ENCODE measurements at places on chromosomes 13 and 19.
A peak's percentile ranks its signal among the peaks of the same experiment; 100 is the strongest.

DNA sequence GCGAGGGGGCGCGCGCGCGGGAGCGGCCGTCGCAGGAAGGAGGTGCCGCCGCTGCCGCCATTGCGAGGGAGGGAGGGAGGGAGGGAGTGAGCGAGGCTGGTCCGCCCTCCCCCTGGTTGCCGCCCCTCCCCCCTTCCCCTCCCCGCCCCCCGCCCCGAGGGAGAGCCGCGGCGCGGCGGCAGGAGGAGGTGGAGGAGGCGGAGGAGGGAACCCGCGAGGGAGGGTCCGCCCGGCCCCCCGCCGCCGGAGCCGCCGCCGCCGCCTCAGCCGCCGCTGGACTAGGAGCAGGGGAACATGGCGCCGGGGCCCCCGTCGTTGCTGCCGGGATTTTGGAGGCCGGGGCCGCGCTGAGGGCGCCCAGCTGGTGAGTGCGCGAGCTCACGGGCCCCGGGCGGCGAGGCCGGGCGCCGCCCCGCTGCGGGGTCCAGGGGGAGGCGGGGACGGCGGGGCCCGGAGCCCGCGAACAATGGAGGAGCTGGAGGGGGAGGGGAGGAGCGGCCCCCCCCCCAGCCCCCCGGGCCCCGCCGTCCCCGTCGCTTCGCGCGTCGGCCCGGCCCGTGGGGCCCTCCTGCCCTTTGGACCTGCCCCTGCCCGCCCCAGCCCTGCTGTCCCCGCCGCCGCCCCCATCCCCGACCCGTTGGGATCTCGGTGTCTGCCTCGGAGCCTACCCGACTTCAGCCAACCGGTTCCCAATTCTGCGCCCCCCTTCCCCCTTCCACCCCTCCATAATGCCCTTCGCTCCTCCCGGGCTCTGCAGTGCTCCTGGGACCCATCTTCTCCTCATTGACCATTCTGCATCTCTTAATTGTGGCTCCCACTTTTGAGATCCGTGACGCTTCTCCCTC is at the start of gene ARHGAP35:
Gene ARHGAP35 (plus strand): TSS at position 152 of the 845 bp plus-strand sequence. CDS start 57,679 bp downstream, outside the sequence.
- no peak for DNase-seq

- no peak for DNase-seq
Measured at GRCh38 chr13:34793301-34793700, 148.8 kb upstream of the NBEA start.

GRCh38 chr13:23203516-23203915 is 22.7 kb downstream of the SGCG start:
- no peak for DNase-seq

- DNase-seq, result no peak
Measured at GRCh38 chr19:7216373-7216902, 77.8 kb downstream of the INSR start.

DNA sequence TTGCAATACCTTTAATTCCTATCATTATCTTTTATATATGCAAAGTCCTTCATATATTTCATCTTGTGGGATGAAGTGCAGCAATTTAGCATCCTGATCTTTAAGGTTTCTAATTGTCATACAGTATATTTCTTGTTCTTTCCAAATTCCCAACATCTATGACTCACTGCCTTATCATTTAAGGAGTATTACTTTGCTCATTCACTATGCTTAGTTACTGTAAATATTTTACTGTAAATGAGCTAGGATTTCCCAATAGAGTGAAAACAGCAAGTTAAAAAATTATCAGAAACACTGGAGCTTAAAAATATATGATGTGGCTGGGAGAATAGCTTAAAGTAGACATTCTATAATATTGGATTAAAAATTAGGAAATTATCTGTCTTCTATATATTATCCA is 69.9 kb downstream of the SLITRK6 start:
- DNase-seq, result no peak

GRCh38 chr19:18049385-18049784 is 37.3 kb downstream of the IL12RB1 start:
- peak; percentile 29 for DNase-seq

DNA sequence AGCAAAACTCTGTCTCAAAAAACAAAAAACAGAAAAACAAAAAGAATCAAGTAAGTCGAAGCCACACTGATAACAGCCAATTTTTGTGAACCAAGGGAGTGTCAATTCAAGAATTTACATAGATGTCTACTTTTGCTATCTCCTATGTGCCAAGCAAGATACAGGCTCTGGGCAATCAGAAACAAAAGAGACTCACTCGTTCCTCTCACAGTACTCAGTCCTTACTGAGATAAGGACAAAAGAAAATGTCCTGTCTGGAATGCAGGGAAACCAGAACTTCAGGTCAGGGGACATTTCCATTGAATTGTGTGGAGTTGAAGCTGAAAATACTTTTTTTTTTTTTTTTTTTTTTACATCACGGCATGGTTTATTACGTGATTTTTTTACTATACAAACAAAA is 53.0 kb downstream of the NLRP12 start:
- no peak for DNase-seq

GRCh38 chr13:79211377-79211776 is 194.7 kb downstream of the RBM26 start:
- DNase-seq, result no peak

GRCh38 chr19:13169769-13170168 is 19.6 kb downstream of the IER2 start:
- DNase-seq, result no peak

GRCh38 chr19:13002166-13002898 is 7.1 kb downstream of the NFIX start:
- DNase-seq, result no peak

- no peak for DNase-seq
Measured at GRCh38 chr13:36130193-36130551, 1.0 kb downstream of the DCLK1 start.

- peak; percentile 92 for DNase-seq
Measured at GRCh38 chr13:28451482-28452217, 43.3 kb downstream of the FLT1 start.

DNA sequence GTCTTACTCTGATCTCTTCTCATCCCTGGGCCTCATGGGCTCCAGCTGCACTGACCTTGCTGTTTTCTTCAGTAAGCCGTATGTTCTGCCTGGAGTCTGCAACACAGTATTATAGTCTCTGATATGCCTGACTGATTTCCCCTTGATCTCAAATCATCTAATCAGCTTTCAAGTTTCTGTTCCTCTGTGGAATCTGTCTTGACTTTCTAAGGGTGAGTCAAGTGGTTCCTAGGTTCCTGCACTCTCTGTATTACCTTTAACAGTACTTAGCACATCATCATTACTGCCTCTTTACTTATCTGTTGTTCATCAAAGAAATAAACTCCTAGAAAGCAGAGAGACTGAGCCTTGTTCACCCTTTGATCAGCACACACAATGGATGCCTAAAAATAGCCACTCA is 350.7 kb downstream of the LMO7 start:
- DNase-seq, result no peak

DNA sequence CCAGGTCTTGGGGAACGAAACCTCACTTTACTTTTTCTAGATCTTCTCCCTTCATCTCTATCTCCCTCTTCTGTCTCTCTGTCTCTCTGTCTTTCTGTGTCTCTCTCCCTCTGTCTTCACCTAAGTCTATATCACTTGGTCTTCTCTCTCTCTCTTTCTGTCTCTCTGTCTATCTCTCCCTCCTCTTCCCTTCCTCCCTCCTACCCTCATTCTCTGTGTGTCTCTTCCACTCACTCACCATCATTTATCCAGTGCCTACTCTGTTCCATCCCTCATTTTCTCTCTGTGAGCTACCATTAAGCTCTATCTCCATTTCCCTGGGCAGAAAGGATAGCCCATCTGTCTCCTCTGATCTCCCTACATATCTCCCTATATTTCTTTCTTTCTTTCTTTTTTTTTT is 32.2 kb upstream of the FBL start:
- DNase-seq, result no peak

DNA sequence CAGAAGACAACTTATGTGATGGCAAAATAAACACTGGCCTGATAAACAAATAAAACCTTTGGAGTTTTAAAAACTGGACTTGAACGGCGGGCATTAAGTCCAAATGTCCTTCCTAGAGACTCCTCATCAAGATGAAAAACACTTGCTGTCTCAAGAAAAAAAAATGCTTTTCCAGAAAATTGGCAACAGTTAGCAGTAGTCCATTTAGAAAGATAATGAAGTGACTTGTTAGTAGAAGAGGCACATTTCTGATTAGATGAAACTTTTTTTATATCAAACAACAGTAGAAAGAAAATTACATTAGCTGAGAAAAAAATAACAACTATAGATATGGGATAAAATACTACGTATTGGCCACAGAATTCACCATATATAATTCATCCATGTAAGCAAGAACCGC is 1750.7 kb upstream of the PCDH20 start:
- DNase-seq, result no peak

- no peak for DNase-seq
Measured at GRCh38 chr19:16521715-16522289, 20.4 kb downstream of the CHERP start.

- DNase-seq, result no peak
Measured at GRCh38 chr19:18456974-18457373, 19.0 kb upstream of the ISYNA1 start.

DNA sequence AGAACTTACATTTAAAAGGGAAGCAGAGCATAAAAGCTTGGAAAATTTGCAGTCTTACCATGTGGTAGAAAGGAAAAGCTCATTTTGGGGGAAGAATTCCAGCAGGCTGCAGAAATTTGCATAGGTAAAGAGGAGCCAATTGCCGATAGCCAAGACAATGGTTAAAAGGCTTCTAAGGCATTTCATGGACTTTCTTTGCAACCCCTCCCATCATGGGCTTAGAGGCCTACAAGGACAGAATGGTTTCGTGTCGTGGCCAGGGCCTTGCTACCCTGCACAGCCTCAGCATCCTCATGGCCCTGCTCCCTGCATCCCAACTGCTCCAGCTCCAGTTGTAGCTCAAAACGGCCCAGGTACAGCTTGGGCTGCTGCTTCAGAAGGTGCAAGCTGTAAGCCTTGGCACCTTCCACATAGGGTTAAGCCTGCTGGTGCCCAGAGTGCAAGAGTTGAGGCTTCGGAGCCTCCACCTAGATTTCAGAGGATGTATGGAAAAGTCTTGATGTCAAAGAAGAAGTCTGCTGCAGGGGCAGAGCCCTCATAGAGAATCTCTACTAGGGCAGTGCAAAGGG is 420.3 kb downstream of the PCDH17 start:
- DNase-seq, result no peak

GRCh38 chr19:8363803-8364771 is at the start of gene ANGPTL4:
Gene ANGPTL4, plus strand, starts transcription at chr19:8364155. Its CDS starts 167 bp downstream, at chr19:8364322.
- peak; percentile 68 for DNase-seq

DNA sequence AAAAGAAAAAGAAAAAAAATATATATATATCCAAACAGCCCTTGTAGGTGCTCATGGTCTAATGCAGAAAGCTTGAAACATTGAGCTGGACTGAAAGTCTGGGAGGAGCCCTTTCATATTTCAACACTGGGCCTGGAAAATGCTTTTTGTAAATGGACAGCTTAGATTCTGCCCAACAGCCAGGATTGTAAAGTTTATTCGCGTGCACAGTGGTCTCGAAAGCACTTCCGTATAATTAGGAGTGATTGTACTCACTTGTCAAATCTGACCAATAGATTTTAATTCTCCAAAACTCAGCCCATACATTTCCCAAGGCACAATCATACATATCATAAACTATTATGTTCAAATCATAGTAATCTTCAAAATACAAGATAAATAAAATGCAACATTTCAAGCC is 260.1 kb downstream of the COL4A1 start:
- DNase-seq, result no peak

- no peak for DNase-seq
Measured at GRCh38 chr19:18895824-18896341, at the start of gene CERS1. Gene CERS1, minus strand, starts transcription at chr19:18896158. Its CDS starts 86 bp downstream, at chr19:18896072.

- no peak for DNase-seq
Measured at GRCh38 chr13:52850072-52850395, 1.6 kb upstream of the PCDH8 start.

Measured in endothelial cell of umbilical vein (primary cell).